Stimulated activated naive CD4-positive, alpha-beta T cell (primary cell): ENCODE measurements at places on chromosomes 7 and 10.

DNA sequence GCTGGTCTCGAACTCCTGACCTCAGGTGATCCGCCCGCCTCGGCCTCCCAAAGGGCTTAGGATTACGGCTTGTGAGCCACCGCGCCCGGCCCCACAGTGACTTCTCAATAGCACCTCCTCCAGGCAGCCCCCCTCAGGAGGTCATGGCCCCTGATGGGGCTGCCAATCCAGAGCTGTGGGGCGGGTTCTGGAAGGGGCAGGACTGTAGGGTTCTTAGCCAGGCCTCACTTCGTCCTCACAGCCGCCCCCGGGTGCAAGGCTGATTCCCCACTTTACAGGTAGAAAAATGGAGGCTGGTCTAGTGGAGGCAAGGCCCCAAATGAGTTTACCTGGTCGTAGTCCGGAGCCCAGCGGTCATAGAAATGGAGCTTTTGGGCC lies 638 bp downstream of the METTL27 start:
- DNase-seq, result no peak

DNA sequence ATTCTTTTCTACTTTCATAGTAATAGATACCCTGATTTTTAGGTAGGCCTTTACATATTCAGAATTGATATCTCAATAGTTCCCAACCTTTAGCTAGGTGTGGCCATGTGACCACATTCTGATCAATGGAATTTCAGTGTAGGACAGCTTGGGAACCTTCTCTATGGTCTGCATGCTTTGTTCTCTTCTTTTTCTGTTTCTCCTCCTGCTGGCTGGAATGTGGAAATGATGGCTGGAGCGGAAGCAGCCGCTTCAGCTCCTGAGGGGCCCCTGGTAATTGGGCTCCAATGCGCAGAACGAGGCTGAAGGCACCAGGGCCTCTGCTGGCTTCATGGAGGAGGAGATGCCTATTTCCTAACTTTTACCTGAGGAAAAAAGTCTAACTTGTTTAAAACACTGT lies 152.6 kb downstream of the ZMYND11 start:
- DNase-seq, result no peak

DNA sequence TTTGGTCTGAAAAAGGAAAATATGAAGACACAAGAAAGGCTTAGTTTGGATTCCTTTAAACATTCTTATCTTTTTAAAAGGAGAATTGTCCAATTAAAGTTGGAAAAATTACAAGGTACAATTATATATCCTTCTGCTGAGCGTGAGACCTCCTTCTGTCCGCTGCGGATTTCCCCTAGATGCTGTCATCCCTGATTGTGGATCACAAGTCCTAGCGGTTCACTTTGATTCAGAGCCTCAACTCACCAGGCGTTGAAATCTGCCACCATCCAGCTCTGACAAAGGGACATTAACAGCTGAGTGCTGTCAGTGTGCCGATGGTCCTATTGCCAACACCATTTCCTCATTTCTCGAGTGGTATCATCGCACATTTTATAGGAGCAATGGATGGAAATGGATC lies 73.1 kb upstream of the PTER start:
- DNase-seq, result no peak

GRCh38 chr10:124083740-124084397 lies 9.5 kb downstream of the CHST15 start:
- no peak for DNase-seq

DNA sequence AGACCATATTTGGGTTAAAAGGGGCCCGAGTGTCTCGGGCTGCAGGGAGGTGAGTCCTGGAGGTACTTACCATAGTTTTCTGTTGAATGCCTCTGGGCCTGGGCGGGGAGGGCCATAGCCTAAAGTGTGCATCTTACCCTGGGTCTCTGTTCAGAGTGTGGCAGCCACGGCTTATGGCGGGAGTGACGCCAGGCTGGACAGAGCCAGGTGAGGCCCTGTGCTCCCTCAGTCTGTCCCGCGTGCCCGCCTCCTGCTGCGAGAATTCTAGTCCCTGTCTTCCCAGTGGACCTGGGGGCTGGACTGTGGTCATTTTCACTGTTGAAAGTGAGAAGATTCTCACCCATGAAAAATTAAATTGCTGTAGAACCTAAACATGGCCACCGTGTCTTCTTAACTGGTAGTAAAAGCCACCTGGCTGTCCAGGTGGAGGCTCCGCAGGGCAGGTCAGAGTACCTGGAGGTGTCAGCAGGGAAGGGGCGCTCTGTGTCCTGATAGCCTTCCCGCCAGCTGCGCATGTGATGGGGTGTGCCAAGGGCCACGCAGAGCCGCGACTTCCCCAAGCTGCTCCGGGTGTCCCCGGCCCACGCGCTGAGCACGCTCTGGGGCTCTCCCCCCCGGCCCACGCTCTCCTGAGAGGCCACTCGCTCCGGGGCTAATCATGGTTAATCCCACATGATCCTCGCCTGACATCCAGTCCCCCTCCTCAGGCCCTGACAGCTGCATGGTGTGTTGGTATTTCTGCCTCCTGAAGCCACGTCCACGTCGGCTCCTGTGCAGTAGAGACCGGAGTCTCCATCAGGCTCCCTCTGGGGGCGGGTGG lies 20.3 kb downstream of the INPP5A start:
- DNase-seq, result no peak

- no peak for DNase-seq
These were observed 18.4 kb downstream of the SLC18A2 start for GRCh38 chr10:117259279-117259678.

GRCh38 chr10:122911889-122912484 lies 1.6 kb downstream of the FAM24A start:
- peak; percentile 56 for DNase-seq

GRCh38 chr7:22008087-22008486 lies 62.4 kb upstream of the CDCA7L start:
- no peak for DNase-seq

- no peak for DNase-seq
These were observed 42.1 kb upstream of the HPS1 start for GRCh38 chr10:98488669-98489430.

- DNase-seq, result no peak
These were observed 117.2 kb upstream of the ADCY1 start for GRCh38 chr7:45456747-45457524.

- DNase-seq, result peak; percentile 73
These were observed 2.8 kb downstream of the PKD1L1 start for GRCh38 chr7:47945261-47946015.

DNA sequence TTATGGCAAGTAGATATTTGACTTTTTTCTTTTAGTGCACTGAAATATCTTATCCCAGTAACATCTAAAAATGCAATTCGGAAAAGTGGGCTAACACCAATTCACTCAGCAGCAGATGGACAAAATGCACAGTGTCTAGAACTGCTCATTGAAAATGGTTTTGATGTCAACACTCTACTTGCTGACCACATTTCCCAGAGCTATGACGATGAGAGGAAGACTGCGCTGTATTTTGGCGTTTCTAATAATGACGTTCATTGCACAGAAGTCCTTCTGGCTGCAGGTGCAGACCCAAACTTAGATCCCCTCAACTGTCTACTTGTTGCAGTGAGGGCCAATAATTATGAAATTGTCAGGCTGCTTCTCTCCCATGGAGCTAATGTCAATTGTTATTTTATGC lies 26.8 kb upstream of the LMOD2 start:
- DNase-seq, result no peak
